ENCODE measurements at places on chromosomes 6 and 20. TPM values are rescaled to one million over a fixed set of nuclear protein-coding genes. Genes with fewer than 3 reads are reported as not detected.

Gene SYCP2
- total RNA-seq, result under 0.01 TPM

Gene LCA5
- total RNA-seq, result 3.8 TPM

Gene TCP11
- under 0.01 TPM for total RNA-seq

Gene HSD17B8
- 40.3 TPM for total RNA-seq

Gene TNNC2
- not detected for total RNA-seq

Gene VPS52
- total RNA-seq, result 28.8 TPM

Gene ENTPD6
- total RNA-seq, result 73.5 TPM

Gene PERP
- total RNA-seq, result 452 TPM

Gene TOP1
- 77.5 TPM for total RNA-seq

Gene NKAIN4
- 2.7 TPM for total RNA-seq

Gene GRM1
- not detected for total RNA-seq

Gene PAX1
- not detected for total RNA-seq

Gene EYA2
- total RNA-seq, result 12.3 TPM

Gene LY6G6F
- total RNA-seq, result not detected

Gene CCN2
- 53.6 TPM for total RNA-seq

Gene MUC21
- not detected for total RNA-seq

Gene MAFB
- 6.1 TPM for total RNA-seq

Gene RNASET2
- total RNA-seq, result 28.0 TPM

Gene BACH2
- total RNA-seq, result 0.68 TPM

Gene CABLES2
- 1.0 TPM for total RNA-seq

Gene RSPH4A
- under 0.01 TPM for total RNA-seq

Gene TREM2
- total RNA-seq, result 1.4 TPM
